GM12878 (cell line): ENCODE measurements at places on chromosomes 5 and 9.

- DNase-seq: no peak
These were observed 1.7 kb downstream of the KIF4B start for GRCh38 chr5:155015239-155015638.

DNA sequence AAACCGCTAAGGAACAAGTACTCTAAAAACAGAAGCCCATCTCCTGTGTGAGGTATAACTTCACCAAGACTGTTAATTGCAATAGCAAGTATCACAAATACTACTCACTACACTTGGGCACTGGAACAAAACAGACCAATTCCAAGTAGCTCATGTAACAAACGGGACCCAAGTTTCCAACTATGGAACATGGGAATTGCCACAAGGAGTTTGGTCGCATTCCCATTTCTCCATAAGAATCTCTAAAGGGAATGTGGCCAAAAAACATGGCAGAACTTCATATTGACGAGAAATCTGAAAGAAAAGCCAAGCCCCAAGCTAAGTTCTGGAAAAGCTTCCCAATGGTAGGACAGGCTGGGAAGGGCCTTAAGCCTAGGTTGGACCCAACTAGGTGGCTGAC, 162.5 kb downstream of the MAPKAP1 start:
- DNase-seq: no peak

- no peak for DNase-seq
These were observed 1.2 kb upstream of the GPBP1 start for GRCh38 chr5:57172466-57173318.

- DNase-seq: no peak
These were observed 96.5 kb downstream of the PBX3 start for GRCh38 chr9:125843646-125844045.

- no peak for DNase-seq
These were observed 6.5 kb upstream of the EGFL7 start for GRCh38 chr9:136656183-136656738.

- DNase-seq: no peak
These were observed 299.3 kb upstream of the IRX4 start for GRCh38 chr5:2182020-2182419.

GRCh38 chr5:143481697-143482531, 78.4 kb upstream of the NR3C1 start:
- no peak for DNase-seq
